Activated CD4-positive, alpha-beta memory T cell treated with anti-CD3 and anti-CD28 coated beads, Interleukin-2, amount 10 ng/mL, durations not matched to agents 7 days and 5 days (primary cell): ENCODE measurements at places on chromosomes 3 and 15. TPM values are rescaled to one million over a fixed set of nuclear protein-coding genes. Genes with fewer than 3 reads are reported as not detected.

GRCh38 chr3:174767853-174768382, 91.2 kb upstream of the NAALADL2 start:
- DNase-seq: no peak

DNA sequence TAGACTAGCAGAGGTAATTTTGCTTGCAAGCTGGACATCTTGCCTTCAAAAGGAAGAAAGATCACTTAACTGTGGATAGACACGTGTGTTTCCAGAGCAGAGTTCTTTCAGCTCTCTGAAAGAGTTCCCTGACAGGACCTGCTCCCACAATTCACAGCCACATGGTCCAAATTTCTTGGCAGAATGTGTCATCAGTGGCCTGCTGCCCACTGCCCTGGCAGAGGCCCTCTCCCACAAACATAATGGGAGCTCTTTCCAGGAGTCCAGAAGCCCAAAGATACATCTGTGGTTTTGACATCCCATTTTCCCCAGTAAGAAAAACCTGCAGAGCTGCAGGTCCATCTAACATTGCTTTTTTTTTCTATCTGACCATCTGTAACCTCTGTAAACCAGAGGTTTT, 48.3 kb downstream of the SERPINI1 start:
- DNase-seq: no peak

DNA sequence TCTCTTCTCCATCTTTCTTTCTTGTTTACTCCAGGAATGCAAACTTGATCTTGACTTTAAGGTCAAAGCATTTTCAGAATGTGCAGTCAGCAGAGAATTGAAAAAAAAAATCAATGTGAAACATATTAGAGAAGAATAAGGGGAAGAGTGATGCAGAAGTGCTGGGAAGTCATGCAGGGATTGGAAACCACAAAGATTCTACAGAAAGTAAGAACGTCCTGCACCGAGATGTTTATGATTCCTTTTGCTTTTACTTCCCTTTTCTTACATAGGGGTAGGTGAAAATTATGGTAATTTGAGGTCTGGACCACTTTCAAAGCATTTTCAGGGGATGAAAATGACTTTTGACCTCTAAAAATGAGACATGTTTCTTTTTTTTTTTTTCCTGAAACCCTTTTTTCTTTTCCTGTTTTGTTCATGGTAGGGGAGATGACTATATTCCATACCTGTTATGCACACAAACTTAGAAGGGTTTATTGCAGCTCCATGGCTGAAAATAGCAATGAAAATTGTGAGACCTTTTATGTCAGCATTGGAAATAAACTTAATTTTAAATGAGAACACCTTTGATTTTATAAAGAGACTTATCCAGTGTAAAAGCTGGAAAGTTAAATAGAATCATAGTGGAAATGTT, 623.5 kb upstream of the TBL1XR1 start:
- DNase-seq: no peak

GRCh38 chr15:59991834-59992233, 12.3 kb upstream of the FOXB1 start:
- DNase-seq: no peak

DNA sequence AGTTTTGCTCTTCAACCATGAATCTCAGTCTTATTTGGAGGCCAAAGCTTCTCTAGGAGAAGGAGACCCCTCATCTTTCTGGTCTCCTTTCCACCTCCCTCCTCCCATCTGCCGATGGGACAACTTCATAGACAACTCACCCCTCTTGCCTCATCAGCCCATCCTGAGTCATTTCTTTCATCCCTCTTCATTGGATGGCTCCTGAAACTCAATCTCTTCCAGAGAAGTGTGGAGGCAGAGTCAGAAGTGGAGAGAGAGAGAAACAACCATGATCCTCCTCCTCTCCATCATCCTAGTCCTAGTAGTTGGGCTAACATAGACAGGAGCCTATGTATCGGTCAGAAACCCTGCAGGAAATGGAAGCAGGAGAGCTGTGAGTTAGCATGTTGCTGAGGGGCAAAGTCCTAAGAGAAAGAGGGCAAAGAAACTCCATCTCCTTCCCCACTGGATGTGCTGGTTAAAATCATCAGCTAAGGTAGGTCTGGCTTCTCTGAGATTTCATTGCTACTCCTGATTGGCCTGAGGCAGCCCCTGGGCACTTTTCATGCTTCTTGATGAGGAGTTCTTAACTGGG, 21.3 kb upstream of the HCN4 start:
- no peak for DNase-seq

Gene CDCP1
- total RNA-seq: 1.9 TPM

GRCh38 chr3:156978481-156978961, 152.4 kb downstream of the LEKR1 start:
- DNase-seq: no peak

GRCh38 chr3:56113231-56113630, 355.0 kb downstream of the ERC2 start:
- no peak for DNase-seq

- DNase-seq: no peak
These were observed 243.3 kb downstream of the FAM43A start for GRCh38 chr3:194928831-194929577.

Gene SLC22A14
- not detected for total RNA-seq

GRCh38 chr3:101217472-101218245, 102.7 kb downstream of the IMPG2 start:
- no peak for DNase-seq

- DNase-seq: no peak
These were observed 69.8 kb downstream of the OPA1 start for GRCh38 chr3:193662757-193663322.

DNA sequence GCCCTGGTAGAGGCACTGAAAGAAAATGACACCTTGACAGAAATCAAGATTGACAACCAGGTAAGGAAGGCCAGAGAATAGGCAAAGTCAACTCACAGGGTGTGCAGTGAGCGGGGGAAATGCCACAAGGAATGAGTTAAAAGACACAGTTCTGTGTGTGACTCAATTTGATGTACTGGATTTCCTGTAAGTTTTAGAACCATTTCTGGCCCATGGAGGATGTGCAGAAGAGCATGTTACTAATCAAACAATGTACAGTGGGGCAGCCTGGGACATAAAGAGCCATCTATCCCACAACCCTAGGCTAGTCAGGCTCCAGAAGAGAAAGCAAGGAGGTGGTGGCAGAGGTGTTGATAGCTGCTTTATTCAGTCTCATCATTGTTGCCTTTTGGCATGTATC, 31.2 kb upstream of the TMOD3 start:
- DNase-seq: no peak

DNA sequence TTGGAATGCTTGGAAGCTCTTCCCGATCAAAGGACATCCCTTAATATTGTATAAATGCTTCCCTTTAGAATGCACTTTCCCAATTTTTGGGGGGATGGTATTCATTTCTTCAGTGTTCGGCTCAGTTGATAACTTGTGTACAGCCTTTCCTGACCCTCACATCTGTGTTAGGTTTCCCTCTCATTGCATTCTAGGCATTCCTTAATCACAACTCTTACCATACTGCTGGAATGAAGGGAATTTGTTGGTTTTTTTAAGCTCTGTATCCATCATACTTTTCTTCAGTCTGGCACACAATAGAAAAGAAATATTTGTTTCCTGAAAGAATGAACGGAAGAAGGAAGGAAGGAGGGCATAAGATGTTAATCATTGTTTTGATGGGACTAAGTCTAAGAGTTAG, 119.5 kb downstream of the CHST2 start:
- no peak for DNase-seq

Gene DPPA4
- total RNA-seq: not detected

DNA sequence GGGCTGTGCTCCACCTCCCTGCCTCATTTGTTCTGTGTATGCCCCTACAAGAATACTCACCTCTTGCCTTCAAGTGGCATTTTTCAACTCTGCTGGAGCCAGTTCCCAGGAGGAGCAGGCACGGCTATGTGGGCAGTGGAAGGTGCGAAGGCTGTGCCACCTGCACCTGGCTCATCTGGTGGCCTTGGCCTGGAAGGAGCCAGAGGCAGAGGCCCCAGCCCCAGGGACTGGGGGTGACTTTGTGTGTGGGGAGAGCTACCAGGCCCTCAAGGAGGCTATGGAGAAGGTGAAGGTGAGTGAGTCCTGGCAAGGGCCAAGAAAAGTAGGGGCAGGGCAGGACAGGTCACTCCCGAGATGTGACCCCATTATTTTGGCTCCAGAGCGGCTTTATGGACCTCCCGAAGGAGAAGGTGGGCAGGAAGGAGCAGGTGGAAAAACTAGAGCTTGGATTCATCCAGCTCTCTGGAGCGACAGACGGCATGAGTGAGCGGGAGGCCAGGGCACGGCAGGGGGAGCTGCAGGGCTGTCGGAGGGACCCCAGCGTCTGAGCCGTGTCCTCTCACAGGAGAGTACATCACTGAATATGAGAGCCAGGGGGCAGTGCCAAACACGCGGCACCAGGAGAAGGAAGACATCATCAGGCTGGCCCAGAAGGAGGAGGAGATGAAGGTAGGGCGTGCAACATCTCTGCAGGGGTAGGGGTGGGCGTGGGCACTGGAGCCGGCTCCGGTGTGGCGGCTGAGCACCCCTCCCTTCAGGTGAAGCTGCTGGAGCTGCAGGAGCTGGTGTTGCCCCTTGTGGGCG, 57.3 kb upstream of the UBE2Q2 start:
- DNase-seq: no peak

DNA sequence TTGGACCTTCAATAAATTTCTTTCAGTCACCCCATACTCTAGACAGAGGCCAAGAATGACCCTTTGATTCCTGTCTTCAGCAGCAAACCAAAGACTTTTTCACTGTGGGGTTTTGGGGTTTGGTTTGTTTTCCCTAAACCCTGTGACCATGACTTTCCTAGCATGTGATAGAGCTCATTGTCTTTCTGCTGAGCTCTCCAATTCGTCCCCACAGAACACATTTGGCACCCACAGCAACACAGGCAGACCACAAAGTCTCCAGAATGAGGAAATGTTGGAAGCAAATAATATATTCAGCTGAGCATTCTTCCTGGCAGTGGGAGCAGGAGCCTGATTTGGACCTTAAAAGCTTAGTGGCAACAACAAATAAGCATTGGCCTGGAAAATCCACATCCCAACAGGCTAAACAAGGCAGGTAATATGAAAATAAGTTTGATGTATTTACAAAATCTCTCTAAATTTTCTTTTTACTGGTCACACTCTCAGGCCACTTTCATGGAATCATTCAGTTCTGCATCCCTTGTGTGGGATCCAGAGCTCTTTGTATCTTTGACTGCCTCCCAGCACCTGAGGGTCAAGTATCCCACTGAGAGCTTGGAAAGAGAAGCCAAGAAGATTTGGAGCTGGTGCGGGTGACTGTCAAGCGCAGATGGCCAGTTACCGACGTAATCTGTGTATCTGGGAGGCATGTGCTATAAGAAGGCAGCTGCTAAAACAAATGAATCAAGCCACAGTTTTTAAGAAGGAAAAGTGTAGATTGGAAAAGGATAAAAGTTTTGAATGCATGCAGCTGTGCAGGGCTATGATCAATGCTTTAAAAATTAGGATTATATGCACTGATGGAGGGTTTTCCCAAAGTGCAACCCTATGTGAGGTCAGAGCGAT, 36.5 kb upstream of the CPB1 start:
- DNase-seq: no peak

DNA sequence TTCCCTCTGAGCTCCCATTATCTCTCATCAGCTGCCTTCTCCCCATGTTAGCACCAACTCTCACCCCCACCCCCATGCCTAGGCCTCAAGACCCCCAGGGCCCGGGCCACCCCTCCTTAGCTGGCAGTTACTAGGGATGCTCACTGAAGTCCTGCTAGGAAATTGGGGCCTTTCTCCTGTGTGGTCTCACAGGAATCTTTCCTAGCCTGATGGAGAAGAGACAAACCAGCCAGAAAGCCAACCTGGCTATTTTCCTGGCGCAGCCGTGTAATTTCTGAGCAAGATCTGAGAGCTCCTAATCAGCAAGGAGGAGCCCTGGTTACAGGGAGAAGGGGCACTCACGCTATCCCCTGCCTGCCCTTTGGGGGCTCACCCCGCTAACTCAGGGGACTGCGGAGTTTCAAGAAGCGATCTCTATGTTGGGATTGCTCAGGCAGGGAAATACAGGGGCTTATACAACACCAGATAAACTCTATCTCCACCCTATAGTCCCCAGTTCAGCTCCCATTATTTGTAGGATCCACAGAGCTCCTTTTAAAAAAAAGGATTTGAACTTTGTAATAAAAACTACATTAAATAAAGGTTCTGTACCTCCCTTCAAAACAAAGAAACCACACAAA, 25.2 kb downstream of the NR2F2 start:
- no peak for DNase-seq

Gene NMNAT3
- total RNA-seq: 0.18 TPM
